Heart right ventricle (tissue), 16 donors: ENCODE measurements at places on chromosomes 1 and 21. TPM values are rescaled to one million over a fixed set of nuclear protein-coding genes. Genes with fewer than 3 reads are reported as not detected.

LHX8 gene
- not detected for total RNA-seq

TCHH gene
- total RNA-seq, result not detected

WDR64 gene
- total RNA-seq, result not detected

DFFA gene
- 26.7 TPM for total RNA-seq

DTL gene
- 0.59 TPM for total RNA-seq

SPRR1A gene
- total RNA-seq, result not detected

LCK gene
- 7.1 TPM for total RNA-seq

CLDN17 gene
- total RNA-seq, result not detected

DNA sequence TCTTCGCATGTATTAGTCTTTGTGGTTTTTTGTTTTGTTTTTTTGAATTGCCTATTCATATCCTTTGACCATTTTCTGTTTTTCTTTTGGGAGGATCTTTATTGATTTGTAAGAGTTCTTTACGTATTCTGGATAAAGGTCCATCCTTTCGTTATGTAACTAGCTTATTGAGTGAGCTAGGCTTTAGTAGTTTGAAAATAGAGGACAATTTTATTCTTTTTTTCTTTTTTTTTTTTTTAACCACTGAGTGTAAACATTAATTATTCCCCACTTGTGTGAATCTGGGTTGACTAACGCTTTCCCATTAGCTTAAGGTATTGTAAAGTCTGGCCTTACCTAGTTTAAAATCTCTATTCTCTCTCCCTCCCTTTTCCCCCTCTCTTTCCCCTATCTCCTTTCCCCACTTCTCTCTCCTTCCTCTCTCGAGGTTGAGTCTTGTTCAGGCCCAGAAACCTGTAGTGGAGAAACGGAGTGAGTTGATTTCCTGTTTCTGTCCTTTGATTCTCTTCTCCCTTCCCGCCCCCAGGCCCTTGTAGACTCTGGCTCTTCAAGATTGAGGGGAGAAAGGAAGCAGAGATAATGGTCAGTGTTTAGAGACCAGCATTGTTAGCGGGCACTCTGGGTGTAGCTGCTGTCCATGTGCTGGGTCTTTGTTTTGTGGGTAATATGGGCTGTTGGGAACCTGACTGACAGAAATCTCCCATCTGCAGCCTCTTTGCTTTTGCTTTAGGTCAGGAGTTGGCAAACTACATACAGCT is 1.5 kb downstream of the MORC3 start:
- DNase-seq, result no peak

- peak; percentile 73 for DNase-seq
Observed at GRCh38 chr1:173714759-173715537, at the start of gene KLHL20. Gene KLHL20, plus strand, starts transcription at chr1:173714981. Its CDS starts 1,063 bp downstream, at chr1:173716044.

DNA sequence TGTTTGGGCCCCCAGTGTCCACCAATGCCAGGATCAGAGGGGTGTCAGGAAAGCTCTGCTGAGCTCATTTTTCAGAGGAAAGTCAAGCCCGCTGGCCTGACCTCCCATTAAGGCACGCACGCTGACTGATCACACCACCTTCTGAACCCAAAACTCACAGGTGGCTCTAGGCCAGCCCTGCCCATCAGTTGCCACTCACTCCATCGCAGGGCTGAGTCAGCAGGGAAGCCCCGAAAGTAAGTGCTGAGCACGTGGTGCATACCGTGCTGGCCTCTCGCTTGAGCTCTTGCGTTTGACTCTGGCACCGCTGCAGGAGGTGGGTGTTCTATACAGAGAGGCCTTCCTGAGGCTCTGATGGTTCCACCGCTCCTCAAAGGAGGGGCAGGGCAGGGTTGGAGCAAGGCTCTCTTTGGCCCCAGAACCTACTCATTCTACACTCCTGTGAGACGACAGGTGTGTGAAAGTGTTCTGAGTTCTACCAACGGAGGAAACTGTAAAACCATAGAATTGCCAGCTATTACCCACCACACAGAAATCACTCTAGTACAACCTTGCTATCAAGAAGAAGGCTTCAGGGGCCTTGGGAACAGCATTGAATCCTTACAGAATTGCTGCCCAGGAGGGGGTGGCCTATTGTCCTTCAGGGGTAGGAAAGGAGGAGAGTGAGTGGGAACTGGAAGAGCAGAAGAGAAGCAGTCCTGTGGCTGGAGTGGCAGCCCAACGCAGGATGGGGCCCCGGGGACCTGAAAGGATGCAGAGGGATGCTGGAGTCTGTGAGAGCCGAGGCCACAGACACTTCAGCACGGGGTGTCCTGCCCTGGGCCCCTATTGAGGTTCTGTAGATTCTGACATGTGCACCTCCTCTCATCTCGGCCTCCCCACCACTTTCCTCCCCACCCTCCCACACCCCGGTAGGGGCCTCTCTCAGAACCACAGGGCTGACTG is 214.7 kb upstream of the EDN2 start:
- DNase-seq, result no peak

GRCh38 chr1:67896826-67897225 is 63.6 kb upstream of the GNG12 start:
- no peak for DNase-seq

GRCh38 chr1:205239078-205239477 is 11.3 kb downstream of the TMCC2 start:
- no peak for DNase-seq

DNA sequence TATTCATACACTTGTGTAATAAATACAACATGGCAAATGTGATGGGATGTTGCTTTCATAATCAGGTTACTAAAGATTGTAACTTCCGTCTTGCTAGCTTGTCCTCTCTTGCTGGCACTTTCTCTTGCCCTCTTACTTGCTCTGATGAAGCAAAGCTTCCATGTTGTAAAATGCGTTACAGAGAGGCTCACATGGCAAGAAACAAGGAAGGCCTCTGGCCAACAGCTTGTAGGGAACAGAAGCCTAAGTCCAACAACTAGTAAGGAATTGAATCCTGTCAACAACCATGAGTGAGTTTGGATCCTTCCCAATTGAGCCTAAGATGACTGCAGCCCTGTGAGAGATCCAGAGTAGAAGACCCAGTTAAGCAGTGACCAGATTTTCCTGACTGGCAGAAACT is 15.4 kb downstream of the TMED5 start:
- no peak for DNase-seq

DNA sequence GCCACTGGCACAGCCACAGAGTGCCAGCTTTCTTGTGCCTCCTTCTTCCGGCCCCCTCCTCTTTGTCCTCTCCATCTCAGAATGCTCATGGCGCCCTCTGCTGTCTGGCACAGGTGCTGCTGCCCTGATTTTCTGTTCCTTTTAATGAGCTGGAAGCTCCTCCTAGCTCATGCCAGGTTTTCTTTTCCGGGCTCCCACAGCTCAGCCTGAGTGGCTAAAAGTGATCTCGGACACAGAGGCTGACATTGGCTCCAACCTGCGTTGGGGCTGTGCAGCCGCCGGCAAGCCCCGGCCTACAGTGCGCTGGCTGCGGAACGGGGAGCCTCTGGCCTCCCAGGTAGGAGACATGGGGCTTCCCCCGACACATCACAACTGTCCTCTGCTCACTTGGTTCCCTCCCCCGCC is 18.7 kb downstream of the CNTN2 start:
- peak; percentile 70 for DNase-seq

GRCh38 chr1:98044071-98044697 is 123.3 kb upstream of the DPYD start:
- DNase-seq, result no peak

DNA sequence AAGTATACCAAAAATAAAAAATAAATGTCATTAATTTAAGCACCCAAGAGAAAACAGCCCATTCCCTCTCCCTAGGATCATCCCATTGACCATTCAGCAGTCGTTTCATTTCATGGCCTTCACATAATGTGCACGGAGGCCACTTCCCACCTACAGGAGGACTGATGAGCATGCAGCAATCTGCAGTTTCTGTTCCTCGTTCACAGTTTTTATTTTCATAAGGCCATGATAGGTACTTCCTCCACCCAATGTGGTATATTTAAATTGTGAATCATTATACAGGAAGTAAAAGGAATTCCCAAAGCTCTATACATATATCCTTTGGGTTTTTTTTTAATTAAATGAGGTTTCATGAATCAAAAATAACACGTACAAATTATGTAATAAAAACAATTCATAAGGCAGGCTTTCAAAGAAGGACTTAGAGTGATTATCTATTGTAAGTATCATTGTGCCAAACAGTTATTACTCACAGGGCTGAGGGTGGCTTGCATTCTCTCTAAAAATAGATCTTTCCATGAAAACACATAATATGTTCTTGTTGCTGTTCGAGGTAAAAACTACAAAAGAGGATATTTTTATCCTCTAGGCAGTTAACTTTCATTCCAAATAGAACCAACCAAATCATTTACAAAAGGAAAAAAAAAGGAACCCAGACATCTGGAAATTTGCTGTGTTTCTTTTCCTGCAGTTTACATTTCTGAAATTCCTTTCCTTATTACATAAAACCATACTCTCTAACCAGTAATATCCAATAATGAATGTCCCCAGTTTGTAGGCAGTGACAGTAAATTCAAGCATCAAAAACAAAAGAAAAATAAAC is 27.5 kb upstream of the SLC44A3 start:
- no peak for DNase-seq

GRCh38 chr1:11790880-11791715 is 14.7 kb downstream of the MTHFR start:
- DNase-seq, result peak; percentile 87

GRCh38 chr1:166721145-166721544 is 118.1 kb upstream of the POGK start:
- no peak for DNase-seq

- no peak for DNase-seq
Observed at GRCh38 chr1:20896826-20897225, 109.7 kb upstream of the HP1BP3 start.

- peak; percentile 68 for DNase-seq
Observed at GRCh38 chr1:25744140-25744581, 55.8 kb upstream of the SELENON start.

DNA sequence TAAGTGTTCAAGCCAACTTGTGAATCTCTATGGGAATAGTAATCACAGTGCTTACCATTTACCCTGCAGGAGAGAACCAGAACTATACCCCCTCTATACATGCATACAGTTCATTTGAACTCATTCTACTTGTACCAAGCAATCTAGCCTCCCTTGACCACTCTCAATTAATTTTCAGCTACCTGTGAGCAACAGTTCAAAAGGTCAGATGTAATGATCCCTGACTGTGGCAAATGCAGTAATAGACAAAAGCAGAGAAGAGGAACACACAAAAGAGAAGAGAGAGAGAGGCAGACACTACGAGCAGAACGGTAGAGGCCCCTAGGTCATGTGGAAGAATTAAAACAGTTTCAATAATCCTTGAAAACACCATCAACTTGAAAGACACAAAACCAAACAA is 52.8 kb downstream of the FMO4 start:
- no peak for DNase-seq

GRCh38 chr1:107740579-107740978 is 224.4 kb downstream of the VAV3 start:
- no peak for DNase-seq

DNA sequence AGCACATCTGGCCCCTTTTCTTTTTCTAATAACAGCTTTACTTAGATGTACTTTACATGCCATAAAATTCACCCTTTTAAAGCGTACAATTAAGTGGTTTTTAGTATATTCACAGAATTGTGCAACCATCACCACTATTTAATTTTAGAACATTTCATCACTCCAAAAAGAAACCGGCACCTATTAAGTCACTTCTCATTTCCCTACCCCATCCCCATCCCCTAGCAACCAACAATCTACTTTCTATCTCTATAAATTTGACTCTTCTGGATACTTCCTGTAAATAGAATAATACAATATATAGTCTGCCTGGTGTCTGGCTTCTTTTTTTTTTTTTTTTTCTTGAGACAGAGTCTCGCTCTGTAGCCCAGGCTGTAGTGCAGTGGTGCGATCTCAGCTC is 59.5 kb upstream of the ENAH start:
- DNase-seq, result no peak

GRCh38 chr1:242178924-242179708 is 180.2 kb upstream of the MAP1LC3C start:
- no peak for DNase-seq

DNA sequence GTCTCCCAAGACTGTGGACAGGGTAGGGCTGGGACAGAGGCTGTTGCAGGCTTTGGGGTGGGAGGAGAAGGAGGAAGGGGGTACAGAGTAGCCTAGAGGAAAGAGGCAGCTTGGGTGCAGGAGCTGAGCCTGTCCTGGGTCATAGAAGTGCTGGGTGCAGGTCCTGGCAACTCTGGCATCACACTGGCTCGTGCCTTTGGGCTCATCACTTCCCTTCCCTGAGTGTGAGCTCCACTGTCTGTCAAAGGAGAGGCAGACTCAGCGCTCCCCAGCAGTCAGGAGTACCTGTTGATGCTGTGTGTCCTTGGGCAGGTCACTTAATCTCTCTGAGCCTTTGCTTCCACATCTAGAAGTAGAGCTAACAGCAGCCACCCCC is 157.1 kb downstream of the PTPRU start:
- no peak for DNase-seq
